HuH-7 (cell line): ENCODE measurements at places on chromosomes 1 and 21.

GRCh38 chr1:36638268-36638667 lies 155.6 kb upstream of the CSF3R start:
- DNase-seq = no peak

DNA sequence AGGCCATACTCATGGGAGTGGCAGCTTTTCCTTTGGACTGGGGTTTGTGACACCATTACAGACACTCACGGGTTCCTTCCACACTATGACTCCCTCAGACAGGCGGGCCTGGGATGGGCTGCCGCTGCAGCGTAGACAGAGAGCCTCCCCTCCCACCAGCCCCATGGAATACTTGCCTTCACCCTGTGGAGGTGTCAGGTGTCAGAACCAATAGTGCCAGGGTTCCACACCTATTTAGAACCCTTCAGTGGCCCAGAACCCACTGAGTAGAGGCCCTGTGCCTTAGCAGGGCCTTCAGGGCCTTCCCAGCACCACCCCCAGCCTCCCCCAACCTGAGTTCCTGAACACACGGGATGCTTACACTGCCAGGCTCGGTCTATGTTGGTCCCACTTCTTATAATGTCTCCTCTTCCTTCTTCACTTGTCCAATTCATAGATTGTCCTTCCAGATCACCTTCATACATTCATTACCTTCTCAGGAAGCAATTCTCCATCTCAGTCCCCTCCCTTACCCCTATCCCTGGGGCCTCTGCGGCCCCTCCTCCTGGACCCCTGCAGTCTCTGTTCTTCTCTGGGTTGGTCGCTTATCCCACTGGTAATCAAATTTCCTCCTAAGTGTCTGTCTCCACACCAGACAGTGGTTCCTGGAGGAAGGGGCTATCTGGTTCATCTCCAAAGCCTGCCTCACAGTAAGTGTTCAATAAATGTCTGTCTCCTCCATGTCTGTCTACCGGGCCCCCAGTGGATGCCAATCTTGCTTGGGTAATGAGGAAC lies 1.4 kb upstream of the RHBG start:
- DNase-seq = no peak

DNA sequence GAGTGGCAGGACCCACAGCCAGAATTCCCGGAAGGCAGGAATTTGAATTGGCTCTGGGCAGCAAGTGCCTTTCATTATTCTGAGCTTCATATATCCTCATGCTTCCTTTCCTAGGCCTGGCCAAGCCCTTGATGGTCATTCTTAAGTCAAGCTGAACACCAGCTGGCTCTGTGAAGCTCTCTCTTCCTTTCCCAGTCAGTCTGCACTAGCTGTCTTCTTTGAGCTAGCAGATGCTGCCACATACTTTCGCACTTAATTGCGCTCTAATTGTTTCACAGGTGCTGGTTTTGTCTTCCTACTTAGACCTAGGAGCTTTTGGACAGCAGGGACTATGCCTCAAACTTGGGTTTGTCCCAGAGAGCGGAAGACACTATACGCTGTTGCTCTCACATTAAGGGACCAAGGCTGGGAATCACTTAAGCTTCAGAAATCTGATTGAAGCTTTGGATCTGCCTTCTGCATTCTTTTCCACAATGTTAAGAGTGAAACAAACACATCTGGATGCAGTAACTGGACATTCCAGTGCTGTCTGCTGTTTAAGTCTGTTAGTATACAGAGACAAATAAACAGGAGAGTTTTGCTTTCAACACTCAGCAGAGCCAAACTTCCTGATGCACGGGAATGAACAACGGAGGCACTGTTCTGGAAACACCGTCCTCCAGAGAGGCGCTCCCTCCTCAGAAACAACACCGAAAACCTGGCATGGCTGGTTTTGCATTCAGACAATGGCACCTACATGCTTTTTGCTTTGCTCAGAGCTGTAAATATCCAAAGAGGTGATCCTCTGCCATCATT lies 2.2 kb downstream of the TLR5 start:
- DNase-seq = no peak

- no peak for DNase-seq
Measured at GRCh38 chr1:171739656-171740055, 2.2 kb downstream of the VAMP4 start.

DNA sequence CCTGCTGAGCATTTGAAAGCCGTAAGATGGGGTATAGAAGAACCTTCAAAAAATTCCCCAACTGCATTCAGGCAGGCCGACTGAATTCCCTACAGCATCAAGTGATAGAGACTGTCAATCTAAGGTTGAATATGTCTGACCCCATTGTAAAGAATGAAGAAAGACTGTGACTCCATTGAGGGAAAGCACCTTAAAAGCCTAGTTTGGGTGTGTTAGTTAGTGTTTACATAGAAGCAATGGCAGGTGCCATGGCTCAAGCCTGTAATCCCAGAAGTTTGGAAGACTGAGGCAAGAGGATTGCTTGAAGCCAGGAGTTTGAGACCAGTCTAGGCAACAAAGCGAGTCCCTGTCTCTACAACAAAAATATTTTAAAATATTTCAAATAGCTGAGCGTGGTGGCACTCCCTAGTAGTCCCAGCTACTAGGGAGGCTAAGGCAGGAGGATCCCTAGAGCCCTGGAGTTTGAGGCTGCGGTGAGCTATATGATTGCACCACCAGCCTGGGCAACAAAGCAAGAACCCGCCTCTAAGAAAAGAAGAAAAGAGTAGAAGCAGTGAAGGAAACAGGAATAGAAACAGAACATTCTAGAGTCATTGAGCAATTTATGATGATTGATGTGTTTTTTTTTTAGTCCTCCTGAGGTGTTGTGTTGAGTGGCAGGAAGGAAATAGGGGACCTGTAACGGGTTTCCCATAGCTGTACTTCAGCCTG lies 15.4 kb downstream of the POLR3GL start:
- DNase-seq = no peak

- no peak for DNase-seq
Measured at GRCh38 chr1:221182791-221183533, 303.7 kb downstream of the HLX start.

DNA sequence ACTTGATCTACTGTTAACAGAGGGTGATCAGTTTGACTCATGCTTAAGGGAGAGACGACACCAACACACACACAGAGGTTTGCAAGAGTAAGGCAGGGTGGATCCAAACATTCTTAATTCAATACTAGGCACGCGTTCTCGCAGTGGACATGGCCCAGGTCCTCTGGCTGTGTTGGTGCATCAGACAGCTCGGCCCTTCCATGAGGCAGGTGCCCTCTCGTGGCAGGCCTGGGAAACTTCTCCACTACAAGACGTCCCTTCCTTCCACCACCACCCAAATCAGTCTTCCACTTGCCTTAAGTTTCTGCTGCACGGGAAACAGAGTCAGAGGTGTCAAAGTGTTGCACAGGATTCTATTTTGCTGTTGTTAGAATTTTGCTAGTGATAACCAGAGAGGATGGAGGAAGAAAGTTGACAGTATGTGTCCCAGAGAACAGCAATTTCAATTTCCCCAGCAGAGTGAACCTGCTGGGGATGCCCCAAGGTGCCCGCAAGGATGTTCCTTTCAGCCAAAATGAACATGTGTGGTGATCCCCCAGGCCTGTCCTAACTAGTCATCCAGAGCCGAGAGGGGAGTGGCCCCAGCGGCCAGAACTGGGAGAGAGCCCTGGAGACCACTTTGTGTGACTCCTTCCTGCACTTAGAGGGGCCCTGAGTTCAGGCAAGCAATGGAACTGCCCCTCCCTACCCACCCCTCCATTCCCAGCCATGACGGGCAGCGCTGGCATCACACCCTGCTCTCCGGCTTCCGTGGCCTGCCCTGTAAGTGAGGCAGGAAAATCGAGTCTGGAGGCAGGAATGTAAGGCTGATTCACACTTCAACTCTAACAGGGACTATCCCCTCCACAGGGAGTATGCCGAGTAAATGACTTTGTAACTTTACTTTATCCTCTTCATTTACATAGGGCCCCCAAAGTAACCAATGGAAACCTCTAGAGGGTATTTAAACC lies 34.8 kb downstream of the MX1 start:
- DNase-seq = peak; percentile 74

GRCh38 chr1:159891275-159892157 lies 8.4 kb downstream of the CFAP45 start:
- DNase-seq = no peak

- DNase-seq = peak; percentile 12
Measured at GRCh38 chr1:97270508-97271307, 549.1 kb downstream of the PTBP2 start.

DNA sequence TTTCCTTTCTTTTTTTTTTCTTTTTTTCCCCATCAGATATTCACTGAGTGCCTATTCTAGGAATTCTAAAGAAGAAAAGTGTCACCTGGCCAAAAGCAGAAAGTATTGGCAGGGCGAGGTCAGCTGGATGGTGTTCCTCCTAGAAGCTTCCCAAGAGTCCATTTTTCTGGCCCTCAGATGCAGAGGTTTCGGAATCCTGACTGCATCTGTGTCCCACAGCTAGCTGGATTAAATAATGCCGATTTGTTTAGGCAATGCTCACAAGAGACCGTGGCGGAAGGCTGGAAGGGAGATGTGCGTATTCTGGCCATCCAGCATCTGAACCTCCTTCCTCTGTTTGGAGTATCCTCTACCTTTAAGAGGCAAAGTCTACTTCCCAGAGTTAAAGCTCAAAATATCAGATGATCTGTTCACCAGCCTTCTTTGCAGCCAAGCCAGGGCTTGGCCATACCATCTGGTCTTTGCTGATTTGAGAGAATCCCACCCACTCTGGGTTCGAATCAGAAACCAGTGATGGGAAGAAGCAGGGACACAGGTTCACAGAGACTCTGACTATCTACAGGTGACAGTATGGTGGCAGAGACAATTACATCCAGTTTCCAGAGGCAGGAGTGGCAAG lies 5.4 kb upstream of the TENT5C start:
- DNase-seq = no peak

- no peak for DNase-seq
Measured at GRCh38 chr1:74328851-74329250, 93.7 kb downstream of the TNNI3K start.

DNA sequence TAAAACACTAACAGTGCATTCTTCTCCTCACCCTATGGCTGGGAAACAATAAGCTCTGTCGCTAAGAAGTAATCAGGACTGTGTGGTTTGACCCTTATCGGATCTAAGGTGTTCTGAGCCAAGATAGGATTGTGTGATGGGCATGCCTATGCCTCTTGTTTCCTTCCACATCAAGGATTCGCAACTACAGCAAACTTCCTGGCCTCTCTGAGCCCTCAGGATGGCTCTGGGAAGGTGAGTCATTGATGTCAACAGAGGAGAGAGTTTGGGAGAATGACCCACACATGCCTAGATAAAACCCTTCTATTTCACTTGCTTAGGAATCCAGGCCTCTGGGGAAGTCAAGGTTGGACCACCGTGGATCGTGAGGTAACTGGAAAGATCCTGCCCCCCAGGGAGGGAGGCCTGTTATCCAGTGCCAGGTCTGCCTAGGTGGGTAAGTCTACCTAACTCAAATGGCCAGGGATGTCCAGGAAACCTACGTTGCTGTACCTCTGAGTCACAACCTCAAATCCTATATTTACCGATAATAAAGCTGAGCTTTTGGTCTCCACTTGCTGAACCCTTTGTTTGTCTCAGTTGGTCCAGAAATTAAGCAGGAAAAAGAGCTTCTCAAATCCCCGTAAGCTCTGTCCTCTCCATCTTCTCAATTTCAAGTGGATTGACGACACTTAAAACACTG lies 27.4 kb downstream of the TIAM1 start:
- DNase-seq = no peak

- DNase-seq = peak; percentile 81
Measured at GRCh38 chr1:39816415-39817090, 27.9 kb upstream of the BMP8B start.

GRCh38 chr1:111236806-111237205 lies 9.3 kb downstream of the CHI3L2 start:
- DNase-seq = no peak

DNA sequence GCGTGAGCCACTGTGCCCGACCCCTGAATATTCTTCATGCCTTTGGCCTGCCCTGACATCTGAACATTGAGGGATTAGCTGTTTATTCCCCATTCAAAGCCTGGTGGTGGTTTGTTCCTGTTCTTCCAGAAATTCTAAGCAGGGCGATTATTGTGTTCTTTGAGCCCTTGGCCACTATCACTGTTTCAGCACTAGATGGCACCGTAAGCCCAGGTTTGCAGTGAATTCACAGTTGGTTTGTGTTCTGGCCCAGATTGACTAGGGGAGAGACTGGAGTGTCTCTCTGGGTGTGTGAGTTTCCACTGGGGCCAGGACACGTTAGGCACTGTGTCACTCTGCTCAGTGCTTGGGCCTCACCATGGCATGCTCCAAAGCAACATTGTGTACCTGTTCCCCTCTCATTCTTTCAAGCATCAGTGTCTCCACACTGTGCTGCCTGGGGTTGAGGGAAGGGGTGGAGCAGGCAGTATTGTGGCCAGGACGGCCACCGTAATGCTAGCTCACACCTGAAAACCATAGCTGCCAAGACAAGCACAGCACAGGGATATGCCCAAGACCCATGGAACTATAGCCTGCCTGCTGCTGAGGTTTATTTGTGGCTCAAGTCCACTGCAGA lies 52.7 kb downstream of the PKN2 start:
- peak; percentile 14 for DNase-seq

DNA sequence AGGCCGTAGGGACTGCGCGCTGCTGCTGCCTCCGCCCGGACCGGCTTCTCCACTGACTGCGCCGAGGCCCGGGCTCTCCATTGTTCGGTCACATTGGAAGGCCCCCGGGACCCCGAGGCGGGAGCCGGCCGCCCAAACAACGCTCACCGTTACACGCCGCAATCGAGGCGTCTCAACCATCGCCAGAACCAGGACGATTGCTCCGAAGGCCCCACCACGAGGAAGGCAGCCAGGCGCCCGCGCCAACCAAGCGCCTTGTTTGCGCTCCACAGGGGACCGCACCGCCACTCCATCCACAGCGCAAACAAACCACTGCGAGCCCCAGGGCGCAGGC lies 595 bp downstream of the GLUL start:
- DNase-seq = no peak

DNA sequence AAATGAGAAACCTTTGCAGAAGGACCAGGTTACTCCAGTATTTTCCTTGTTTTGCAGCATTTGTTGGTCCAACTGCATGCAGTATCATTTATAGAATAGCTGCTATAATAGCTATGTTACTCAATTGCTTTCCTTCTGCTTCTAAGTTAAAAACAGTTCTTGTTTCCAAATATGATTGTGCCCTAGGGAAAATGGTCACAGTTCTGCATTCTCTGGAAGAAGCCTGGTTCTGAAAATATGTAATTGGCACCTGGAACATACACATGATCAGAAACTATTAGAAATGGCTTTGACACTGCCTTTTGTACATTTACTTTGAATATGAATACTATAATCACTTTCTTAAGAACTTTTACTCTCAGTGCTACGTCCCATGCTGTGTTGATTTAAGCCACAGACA lies 33.6 kb downstream of the HENMT1 start:
- DNase-seq = no peak

DNA sequence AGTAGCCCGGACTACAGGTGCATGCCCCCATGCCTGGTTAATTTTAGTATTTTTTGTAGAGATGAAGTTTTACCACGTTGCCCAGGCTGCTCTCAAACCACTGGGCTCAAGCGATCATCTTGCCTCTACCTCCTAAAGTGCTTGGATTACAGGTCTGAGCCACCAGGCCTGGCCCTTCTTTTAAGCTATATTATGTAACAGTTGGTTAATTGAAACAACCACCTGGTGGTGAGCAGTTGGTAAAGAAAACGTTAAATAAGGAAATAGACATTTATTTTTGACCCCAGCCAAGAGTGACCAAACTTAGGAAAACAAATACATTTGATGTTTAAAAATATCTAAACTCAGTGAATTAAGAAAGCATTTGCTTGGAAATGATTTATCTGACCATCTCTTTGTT lies 12.1 kb upstream of the PDC start:
- DNase-seq = no peak

- no peak for DNase-seq
Measured at GRCh38 chr1:66351913-66352312, 182.0 kb upstream of the SGIP1 start.
